MCF 10A (cell line): ENCODE measurements at places on chromosomes 1 and 21. TPM values are rescaled to one million over a fixed set of nuclear protein-coding genes. Genes with fewer than 3 reads are reported as not detected.

Gene SGIP1
- total RNA-seq: not detected in 2 replicates

Gene TRAPPC3
- 72.8 and 75.5 TPM in 2 replicates for total RNA-seq

Gene CASQ1
- total RNA-seq: not detected in 2 replicates

Gene NTNG1
- 0.44 TPM in 1 of 2 replicates, not detected in the other for total RNA-seq

Gene KRTAP11-1
- not detected in 2 replicates for total RNA-seq

Gene PTGS2
- 6.0 and 17.6 TPM in 2 replicates for total RNA-seq

Gene LDLRAD1
- total RNA-seq: not detected in 2 replicates

Gene OR2AK2
- total RNA-seq: not detected in 2 replicates

Gene SLC6A9
- total RNA-seq: 62.2 and 64.9 TPM in 2 replicates

Gene NID1
- total RNA-seq: 0.10 and 0.16 TPM in 2 replicates

Gene WDR64
- not detected in 2 replicates for total RNA-seq

Gene PBX1
- total RNA-seq: 2.3 and 5.8 TPM in 2 replicates

Gene ITGB2
- 24.8 and 29.3 TPM in 2 replicates for total RNA-seq

Gene ANKRD65
- 0.86 and 1.4 TPM in 2 replicates for total RNA-seq

Gene NR1I3
- total RNA-seq: not detected in 2 replicates

Gene PADI4
- 0.51 TPM in 1 of 2 replicates, not detected in the other for total RNA-seq

Gene PTPN7
- total RNA-seq: not detected in 2 replicates

Gene GJA8
- total RNA-seq: not detected in 2 replicates

Gene MKNK1
- total RNA-seq: 25.6 and 33.7 TPM in 2 replicates

Gene CDA
- total RNA-seq: not detected in 2 replicates

Gene TMEM234
- 22.2 and 27.3 TPM in 2 replicates for total RNA-seq

Gene TNFRSF25
- 27.6 and 33.7 TPM in 2 replicates for total RNA-seq

Gene DCDC2B
- not detected in 2 replicates for total RNA-seq

Gene PCBP3
- 3.7 and 6.6 TPM in 2 replicates for total RNA-seq

Gene TMEM82
- not detected in 2 replicates for total RNA-seq

Gene KCNK2
- total RNA-seq: 2.9 and 5.7 TPM in 2 replicates
